Left cardiac atrium (tissue), 4 donors: ENCODE measurements at places on chromosomes 13 and 19.

DNA sequence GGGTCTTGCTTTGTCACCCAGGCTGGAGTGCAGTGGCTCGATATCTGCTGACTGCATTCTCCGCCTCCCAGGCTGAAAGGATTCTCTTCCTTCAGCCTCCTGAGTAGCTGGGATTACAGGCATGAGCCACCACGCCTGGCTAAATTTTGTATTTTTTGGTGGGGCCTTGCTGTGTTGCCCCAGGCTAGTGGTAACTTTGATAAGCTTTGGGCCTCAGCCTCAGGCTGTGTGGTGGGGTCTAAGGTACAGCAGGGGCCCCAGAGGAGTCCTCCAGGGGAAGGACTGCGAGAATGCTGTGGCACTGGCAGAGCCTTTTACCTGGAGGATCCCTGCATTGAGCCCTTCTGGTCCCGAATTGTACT, 7.2 kb downstream of the DOT1L start:
- DNase-seq, result no peak

DNA sequence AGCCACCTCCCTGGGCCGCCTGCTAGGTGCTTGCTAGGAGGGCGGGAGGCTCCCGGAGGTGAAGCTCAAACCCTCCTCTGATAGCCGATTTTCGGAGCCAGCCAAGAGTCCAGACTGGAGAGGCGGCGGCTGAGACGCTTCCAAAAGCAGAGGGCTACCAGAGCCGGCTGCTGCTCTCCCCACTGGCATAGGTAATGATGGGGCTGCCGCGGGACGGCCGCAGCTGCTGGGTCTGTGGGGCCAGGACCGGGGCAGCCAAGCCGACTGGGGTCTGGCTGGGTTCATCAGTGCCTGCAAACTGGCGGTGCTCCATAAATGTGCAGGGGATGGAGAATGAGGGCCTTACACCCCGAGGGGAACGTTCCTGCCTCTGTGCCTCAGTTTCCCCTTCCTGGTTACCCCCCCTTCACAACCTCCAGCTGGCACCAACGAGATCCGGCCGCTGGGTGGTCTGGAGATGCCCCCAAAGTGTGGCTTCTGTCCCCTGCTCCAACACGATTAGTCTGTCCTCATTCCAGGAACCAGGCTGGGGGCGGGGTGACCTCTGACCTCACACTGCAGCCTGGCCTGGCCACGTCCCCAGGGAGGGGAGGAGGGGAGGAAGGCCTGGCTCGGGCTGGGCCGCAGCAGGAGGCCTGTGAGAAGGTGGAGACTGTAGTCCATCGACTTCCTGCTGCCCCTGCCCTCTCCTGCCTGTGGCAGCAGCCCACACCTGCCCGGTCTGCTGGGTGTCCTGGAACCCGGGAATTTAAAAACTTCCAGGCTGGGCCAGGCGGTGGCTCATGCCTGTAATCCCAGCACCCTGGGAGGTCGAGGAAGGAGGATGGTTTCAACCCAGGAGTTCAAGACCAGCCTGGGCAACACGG, 3.8 kb upstream of the WDR18 start:
- no peak for DNase-seq

DNA sequence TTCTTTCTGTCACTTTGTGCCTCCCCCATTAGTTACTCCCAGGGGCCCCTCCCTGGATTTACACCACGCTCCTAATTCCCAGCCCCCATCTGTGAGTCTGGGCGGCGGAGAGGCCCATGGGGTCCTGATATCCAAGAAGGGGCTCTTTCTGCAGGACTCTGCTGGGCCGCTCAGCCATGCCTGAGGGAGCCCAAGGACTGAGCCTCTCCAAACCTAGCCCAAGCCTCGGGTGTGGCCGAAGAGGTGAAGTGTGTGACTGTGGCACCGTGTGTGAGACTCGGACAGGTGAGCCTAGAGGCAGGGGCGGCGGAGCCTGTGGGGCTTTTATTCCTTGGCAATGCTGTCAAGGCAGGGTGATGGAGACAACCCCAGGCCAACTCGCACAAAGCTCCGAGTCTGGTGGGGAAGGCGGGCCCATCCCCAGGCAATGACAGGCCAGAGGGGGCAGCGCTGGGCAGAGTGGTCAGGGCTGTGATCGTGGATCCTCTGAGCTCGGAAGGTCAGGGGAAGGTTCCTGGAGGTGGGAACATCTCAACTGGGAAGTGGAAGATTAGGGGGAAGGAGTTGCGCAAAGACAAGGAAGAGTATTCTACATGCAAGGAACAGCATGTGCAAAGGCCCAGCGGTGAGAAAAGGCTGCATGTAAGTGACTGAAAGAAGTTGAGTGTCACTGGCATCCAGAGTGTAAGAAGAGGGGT, 1.6 kb downstream of the PLEKHG2 start:
- DNase-seq, result peak; percentile 46

DNA sequence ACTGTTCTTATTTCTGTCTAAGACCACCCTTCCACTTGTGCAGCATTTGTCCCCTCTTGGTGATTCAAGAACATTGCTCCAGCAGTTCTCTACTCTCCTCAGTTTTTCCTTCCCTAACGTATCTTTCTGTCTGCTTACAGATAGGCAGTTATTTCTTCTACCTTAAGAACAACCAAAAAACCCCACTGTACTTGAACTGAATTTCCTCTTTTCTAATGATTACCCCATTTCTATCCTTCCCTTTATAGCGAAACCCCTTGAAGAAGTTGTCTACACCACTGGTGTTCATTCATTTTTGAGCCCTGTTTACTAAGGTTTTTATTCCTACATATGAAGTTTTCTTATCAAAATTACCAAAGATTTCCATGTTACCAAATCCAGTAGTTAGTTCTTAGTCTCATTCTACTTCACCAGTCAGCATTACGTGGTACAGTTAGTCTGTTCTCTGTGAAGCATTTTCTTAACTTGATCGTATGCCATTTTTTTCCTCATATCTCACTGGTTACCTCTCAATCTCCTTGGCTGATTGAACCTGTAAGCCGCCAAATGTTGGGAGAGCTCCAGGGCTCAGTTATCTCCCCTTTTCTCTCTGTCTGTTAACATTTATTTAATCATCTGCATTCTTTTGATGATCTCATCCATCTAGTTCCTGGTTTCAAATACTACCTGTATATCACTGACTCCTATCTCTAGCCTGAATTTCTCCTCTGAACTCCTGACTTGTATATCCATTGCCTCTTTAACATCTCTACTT, 9.0 kb downstream of the LSM14A start:
- DNase-seq, result no peak

- DNase-seq, result peak; percentile 38
These were observed 376.4 kb downstream of the GPC6 start for GRCh38 chr13:93603043-93603442.

GRCh38 chr13:109665781-109666249, 120.6 kb downstream of the IRS2 start:
- DNase-seq, result no peak

GRCh38 chr13:97030705-97031452, 36.6 kb upstream of the OXGR1 start:
- no peak for DNase-seq

DNA sequence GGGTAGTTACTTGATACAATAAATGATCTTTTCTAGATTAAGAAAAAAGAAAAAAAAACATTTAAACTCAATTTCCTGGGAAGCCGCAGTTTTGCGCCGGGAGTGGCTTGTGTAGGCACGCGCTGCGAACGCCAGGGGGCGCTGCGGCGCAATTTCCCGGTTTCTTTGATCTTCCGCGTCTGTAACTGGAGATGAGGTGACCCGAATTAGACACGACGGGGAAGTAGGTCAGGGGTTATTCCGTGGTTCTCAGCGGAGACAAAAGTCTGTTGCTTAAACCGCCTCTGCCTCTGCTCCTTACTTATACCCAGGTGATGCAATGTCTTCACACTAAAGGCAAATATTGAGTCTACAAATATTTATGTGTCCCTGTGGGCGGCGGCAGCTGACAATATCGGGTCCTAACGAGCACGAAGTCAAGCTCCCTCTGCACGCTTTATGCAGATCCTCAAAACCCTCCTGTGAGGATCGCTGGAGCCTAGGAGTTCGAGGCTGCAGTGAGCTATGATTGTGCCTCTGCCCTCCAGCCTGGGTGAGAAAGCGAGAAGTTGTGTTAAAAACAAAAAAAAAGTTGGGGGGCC, 15.2 kb downstream of the STXBP2 start:
- DNase-seq, result peak; percentile 80
